ENCODE measurements at places on chromosomes 4 and X.
A peak's percentile ranks its signal among the peaks of the same experiment; 100 is the strongest.

DNA sequence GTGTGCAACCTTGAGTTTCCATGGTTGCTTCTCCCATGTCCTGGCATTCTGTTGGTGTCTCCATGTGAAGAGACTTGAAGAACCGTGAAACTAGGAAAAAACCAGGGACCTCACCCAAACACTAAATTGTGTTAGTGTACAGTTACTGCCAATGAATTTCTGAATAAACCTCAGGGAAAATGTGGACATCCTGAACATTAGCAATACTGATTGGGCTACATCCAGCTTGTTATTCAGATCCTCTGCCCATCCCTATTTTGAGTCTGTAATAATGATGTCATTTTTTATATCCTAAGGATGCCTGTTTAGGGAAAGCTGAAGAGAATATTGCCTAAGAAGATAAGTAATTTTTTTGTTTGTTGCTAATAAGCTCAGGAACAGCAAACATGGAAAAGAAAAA is 262.7 kb downstream of the TMA16 start:
- DNase-seq = no peak

GRCh38 chr4:113733685-113734084 is 27.9 kb downstream of the CAMK2D start:
- no peak for DNase-seq

- no peak for DNase-seq
Measured at GRCh38 chr4:70670332-70671014, 4.2 kb upstream of the JCHAIN start.

DNA sequence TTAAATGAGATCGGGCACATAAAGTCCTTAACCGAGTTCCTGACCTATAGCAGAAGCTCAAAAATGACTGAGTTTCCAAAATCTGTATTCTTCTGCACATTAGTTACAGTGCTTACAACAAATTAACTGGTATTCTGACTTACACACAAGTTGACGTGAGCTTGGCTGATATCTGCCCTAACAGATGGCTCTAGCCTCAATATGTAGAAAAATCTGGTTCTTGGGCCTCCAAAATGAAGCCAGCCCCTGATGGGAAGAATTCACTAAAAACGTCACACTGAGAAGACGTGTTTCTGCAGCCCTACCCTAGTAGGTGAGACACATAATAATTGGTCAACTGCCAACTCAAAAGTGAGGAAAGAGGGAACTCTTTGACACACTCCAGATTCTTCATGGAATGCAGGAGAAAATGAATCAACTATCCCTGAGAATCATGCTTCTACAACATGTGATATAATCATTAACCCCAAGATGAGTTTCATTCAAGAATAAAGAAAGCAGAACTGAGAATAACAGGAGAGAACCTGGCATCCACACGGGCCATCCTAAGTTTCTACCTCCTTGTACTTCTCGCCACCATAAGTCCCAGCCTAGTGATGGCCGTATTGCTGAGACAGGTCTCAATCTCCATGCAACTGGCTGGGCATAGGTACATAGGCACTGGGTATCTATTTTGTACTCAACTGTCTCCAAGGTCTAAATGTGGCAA is 8.2 kb downstream of the STX18 start:
- no peak for DNase-seq

DNA sequence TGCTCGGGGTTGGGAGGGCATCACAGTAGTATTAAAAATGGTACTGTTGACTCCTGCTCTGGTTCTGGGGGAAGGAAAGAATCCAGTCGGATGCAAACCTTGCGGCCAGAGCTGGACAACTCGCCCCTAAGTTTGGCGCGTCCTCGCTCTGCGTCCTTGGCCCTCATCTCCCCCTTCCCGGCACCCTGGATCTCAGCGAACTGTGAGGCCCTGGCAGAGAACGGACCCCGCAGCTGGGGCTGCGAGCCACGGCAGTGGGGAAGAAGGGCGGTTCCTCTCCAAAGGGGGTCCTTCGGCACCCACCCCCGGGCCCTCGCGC is 14.0 kb downstream of the ARHGEF6 start:
- DNase-seq = no peak

DNA sequence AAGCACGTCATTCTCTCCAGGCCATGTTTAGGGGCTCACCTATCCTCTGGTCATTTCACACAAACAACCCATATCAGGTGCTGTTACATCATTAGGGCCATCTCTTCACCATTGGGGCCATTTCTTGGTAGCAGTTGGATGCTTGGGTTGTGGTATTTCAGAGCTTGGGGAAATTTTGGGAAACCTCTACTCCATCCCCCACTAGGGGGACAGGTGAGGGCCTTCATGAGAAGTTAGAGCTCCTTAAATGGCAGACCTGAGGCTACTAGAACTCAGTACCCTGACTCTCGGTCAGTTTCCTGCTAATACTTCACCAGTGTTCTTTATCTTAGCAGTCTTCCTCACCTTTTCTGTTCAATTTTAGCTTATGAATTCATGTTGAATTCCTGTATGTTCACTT is 50.2 kb downstream of the ZNF827 start:
- DNase-seq = no peak

- no peak for DNase-seq
Measured at GRCh38 chr4:74840936-74841509, 46.7 kb upstream of the BTC start.

DNA sequence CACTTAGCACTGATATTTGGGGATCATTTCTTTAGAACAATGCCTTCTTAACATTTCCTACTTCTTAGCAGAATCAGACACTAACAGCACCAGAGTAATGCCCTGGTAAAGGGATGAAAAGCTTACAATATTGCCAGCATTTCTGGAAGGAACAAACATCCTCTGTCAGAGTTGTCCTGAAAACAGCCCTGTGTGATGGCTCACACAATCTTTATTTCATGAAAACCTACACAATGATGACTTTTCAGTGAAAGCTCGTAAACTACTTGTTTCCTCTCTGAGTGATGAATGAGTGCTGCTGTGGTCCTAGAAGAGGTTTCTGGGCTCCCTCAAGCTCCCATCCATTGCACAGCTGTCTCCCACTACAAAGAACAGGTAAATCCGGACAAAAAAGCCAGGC is 52.8 kb downstream of the GPC4 start:
- no peak for DNase-seq

DNA sequence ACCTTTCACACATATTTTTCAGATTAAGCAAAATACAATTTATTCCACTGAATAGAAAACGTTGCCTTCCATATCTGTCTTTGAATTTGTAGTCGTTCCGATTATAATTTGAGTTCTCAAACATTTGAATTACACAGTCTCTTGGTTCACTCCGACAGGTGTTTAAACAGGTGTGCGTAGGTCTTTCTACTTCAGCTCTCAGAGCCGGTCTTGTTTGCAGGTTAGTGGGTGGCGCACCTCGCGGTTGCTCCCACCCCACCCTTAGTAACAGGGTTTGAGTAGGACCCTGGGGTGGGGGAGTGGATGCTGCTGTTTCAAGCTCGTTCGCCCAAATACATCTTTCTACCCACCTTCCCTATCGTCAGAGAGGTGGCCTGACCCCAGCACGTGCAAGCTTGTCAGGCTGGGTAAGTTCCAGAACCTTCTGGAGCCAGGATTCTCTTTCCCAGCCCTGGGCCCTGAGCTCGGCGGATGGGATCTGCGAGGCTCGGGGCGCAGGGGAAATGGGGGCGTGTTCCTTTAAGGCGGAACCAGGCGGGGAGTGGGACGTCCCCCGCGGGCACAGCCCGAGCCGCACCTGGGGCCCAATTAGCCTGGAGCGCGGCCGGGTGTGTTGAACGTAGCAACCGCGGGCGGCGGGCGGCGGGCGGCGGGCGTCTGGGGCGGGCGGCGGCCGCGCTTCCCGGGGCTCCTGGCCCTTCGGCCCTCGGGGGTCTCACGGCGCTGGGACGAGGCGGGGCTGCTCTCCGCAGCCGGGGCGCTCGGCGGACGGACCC is at the start of gene FAM149A:
Gene FAM149A, plus strand, starts transcription at position 591 of the 776 bp plus-strand sequence.
- DNase-seq = no peak

DNA sequence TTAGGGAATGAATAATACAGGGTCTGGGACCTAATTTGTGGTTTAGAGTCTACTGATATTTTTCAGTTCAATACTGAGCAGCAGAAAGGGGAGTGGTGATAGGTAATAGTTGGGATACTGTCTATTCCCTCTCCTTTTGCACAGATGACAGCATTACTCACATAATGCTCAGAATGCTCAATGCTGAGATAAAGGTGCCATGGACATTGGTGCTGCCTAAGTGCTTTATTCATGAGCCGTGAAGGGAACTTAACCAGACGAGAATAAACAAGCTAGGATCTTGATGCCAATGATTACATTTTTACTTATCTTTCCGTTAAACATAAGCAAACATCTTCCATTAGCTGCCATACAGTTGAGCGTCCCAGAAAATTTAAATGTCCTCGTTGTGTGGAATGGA is 75.6 kb downstream of the STK32B start:
- no peak for DNase-seq

DNA sequence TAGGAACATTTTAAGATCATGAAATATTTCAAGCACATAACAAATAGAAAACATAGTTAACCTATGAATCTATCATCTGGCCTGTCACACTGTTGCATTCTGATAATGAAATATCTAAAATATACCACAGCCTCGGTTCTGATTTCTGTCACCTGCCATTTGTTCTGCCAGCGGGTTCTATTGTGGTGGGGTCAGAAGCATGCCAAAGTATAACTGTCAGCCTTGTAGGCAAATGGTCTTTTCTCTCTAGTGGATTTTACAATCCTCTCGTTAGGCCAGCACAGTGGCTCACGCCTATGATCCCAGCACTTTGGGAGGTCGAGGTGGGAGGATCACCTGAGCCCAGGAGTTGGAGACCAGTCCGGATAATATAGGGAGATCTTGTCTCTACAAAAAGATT is 47.9 kb downstream of the HTRA3 start:
- DNase-seq = no peak

DNA sequence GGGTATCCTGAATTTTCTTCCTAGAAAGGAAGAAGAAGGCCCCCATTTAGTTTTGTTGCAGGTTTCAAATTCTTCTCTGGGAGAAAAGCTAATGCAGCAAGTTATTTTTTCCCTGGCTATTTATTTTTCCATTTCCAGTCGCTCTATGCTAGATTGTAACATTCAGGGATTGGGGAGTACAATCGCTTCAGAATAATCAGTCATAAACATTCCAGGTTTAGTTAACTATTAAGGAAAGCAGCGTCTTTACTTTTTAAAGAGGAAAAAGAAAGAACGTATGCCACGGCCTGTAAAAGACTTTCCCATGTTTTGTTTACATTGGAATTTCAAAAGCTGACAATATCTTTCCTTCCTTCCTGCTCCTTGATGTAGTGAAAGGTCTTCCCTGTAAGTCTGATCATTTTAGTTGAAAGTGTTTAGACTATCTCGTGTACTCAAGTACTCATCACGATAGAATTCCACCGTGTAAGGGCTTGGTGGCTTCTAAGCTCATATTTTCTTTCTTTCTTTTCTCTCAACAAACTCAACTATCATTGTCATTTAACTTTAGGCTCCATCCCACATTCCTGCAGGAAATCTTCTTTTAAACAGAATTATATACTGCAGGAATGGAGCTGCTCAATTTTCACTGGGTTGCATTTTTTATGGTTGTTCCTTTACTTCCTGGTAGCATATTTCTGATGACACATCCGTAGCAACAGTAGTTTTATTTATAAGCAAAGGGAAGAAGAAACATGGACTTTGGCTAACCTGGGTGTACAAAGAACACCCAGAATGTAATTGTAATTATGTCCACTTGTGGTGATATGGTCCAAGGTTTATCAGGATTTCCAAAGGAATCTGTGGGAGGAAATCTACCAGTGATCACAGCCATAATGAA is 213.1 kb upstream of the FAT1 start:
- no peak for DNase-seq

GRCh38 chrX:123962006-123962467 is 531 bp downstream of the STAG2 start:
- peak; percentile 44 for DNase-seq

DNA sequence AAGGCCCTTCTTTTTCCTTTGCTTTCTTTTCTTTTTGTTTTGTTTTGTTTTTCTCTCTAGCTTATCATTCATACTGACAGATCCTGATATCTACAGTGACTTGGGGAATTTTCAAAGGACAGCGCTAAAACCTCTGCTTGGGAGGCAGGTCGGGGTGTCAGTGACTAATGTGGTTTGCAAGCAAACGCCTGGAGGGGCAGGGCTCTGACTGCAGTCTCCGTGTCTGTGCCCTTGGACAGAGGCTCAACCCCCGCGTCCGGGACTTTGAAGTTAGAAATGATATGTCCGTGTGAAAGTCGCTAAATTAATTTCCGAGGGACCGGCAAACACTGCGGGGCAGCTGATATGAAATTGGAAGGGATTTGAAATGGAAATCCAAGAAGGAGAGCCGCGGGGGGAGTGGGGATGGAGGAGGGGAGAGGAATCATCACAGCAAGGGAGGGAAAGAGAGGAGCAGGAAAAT is 312.4 kb downstream of the DHRSX start:
- DNase-seq = no peak

GRCh38 chrX:143648705-143649104 is 12.8 kb upstream of the SLITRK4 start:
- DNase-seq = peak; percentile 71

GRCh38 chr4:27350161-27350560 is 489.5 kb downstream of the STIM2 start:
- DNase-seq = no peak

DNA sequence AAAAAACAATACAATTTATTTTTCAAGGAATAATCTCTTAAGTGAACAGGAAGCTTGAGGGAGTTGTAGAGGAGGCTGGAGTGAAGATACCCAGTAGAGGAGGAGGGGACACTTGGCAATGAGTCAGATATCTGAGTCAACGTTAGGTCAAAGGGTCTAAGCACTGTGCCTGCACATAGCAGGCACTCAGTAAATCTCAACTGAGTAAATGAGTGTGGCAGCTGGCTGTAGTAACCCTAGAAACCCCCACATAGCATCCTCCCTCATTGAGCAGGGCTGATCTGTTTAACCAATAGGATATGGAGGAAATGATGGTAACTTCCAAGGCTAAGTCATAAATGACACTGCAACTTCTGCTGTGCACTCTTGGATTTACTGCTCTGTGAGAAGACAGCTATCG is 186.0 kb upstream of the FAM241A start:
- peak; percentile 84 for DNase-seq

- no peak for DNase-seq
Measured at GRCh38 chr4:31362756-31363155, 642.6 kb downstream of the PCDH7 start.

GRCh38 chr4:54384563-54384962 is 155.5 kb downstream of the PDGFRA start:
- peak; percentile 17 for DNase-seq

- no peak for DNase-seq
Measured at GRCh38 chr4:79918292-79918691, 154.7 kb downstream of the ANTXR2 start.

- no peak for DNase-seq
Measured at GRCh38 chr4:98482847-98483806, 175.3 kb downstream of the TSPAN5 start.

GRCh38 chr4:53195815-53196661 is 169.8 kb downstream of the SCFD2 start:
- no peak for DNase-seq
